NCI-H1694 (cell line): ENCODE measurements at places on chromosomes 1 and 21.
A peak's percentile ranks its signal among the peaks of the same experiment; 100 is the strongest.

- DNase-seq: peak; percentile 74
Measured at GRCh38 chr1:185775501-185775900, 41.3 kb downstream of the HMCN1 start.

DNA sequence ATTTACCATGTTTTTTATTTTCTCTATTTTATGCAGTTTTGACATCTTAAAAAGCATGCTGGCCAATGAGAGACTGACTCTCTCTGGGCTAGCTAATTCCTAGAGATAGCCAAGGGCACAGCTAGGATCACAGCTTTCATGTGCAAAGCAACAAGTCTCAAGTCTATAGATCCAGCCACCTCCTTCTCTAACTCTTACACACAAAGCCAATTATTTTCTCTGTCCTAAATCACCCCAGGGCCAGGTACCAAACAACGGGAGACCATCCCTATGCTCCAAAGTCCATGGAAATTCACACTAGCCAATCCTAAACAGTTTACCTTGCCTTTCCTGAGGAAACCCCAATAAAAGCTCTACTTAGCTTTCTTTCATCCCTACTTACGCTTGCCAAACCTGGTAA lies 38.0 kb downstream of the ARHGAP29 start:
- no peak for DNase-seq

DNA sequence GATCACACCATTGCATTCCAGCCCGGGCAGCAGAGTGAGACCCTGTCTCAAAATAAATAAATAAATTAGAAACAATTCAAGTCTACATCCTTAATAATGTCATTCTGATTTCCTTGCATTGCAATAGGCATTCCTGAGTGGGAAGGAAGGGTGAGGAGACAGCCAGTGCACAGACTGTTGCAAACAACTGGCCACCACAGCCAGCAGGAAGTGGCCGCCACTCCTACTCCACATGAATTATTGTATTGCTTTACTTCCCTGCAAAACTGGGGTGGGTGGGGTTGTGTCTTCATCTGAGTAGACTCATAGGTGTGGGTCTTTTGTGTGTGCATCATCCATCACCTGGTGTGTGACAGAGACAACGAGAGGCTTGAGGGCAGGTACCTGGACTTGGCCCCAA lies 60.1 kb downstream of the OPTC start:
- no peak for DNase-seq

DNA sequence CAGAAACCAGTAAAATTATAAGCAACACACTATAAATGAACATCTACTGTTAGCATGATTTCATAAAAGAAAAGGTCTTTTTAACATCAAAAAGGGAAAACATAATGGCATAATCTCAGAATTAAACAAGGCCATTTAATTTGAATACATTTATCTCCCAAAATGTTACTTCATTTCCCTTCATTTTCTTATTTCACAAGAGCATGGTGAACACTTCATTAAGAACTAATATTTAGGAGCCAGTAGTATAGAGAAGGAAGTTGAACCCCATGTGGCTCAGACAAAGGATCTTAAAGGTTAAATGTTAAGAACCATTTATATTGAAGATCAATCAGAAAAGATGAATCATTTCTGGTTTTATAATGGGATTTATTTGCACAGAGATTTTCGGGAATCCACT lies 981.7 kb downstream of the TTLL7 start:
- DNase-seq: no peak

GRCh38 chr1:41889506-41890414 lies 29.0 kb downstream of the HIVEP3 start:
- DNase-seq: no peak
